ENCODE measurements at places on chromosomes 3 and 15.

DNA sequence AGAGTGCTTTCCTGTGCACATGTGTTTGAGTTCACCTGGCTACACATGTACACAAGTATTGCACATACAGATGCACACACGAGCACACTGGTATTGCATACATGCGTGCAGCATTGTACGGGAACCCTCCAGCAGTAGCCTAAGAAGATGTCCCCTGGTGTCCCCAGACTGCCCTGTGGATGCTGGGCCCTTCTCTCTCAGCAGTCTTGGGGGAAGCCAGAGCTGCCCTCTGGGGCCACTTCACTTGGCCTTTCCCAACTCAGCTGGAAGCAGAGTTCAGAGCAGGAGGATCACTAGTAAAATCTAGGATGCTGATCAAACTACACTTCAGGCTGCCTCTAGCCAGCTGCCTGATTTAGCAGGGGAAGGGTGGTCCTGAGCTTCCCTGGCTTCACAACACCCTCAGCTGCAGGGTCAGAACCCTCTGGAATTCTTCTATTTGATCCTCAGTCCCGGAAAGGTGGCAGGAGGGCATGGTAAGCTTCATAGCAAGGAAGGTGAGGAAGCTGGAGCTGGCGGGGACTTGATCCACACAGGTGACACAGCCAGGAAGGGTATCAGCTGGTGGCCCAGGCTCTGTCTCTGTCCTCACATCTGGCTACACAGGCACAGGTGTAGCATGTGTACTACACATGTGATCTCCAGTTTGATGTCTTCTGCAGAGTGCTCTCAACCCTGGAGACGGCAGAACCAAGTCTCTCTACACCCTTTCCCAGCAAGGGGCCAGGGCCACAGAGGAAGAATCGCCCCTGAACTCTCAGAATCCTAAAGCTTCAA, 36.5 kb downstream of the KLF15 start:
- DNase-seq, result no peak

- DNase-seq, result no peak
Measured at GRCh38 chr3:21750080-21750696, 822 bp downstream of the ZNF385D start.

- DNase-seq, result no peak
Measured at GRCh38 chr3:184314700-184315542, 515 bp downstream of the EIF4G1 start.

DNA sequence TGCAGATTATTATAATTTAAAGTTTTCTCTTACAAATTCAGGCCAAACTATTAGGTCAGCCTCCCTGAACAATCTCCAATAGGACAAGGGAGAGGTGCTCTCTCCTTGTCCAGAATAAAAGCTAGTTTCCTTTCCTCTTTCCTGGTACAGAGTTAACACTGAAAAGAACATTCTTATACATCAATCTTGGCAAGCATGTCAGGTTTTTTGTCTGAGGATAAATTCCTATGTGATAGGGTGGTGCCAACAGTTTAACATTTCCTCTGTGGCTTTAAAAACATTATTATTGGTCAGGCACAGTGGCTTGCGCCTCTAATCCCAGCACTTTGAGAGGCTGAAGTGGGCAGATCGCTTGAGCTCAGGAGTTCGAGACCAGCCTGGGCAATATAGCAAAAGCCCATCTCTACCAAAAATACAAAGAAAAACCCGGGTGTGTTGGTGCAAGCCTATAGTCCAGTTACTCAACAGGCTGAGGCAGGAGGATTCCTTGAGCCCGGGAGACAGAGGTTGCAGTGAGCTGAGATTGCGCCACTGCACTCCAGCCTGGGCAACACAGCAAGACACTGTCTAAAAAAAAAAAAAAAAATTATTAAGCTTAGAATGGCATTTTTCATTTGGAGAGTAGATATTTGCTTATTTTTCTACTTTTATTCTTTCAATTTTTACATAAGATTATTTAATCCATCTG, 13.7 kb upstream of the ULK4 start:
- no peak for DNase-seq

GRCh38 chr3:55484801-55485791, 2.0 kb downstream of the WNT5A start:
- no peak for DNase-seq

GRCh38 chr15:73585871-73586654, 47.1 kb downstream of the NPTN start:
- no peak for DNase-seq

- no peak for DNase-seq
Measured at GRCh38 chr3:106208967-106209366, 340.2 kb upstream of the CBLB start.

Measured in cortex of kidney (tissue), 1 donor.